Cortex of kidney (tissue), 1 donor: ENCODE measurements at places on chromosomes 11 and 22.

DNA sequence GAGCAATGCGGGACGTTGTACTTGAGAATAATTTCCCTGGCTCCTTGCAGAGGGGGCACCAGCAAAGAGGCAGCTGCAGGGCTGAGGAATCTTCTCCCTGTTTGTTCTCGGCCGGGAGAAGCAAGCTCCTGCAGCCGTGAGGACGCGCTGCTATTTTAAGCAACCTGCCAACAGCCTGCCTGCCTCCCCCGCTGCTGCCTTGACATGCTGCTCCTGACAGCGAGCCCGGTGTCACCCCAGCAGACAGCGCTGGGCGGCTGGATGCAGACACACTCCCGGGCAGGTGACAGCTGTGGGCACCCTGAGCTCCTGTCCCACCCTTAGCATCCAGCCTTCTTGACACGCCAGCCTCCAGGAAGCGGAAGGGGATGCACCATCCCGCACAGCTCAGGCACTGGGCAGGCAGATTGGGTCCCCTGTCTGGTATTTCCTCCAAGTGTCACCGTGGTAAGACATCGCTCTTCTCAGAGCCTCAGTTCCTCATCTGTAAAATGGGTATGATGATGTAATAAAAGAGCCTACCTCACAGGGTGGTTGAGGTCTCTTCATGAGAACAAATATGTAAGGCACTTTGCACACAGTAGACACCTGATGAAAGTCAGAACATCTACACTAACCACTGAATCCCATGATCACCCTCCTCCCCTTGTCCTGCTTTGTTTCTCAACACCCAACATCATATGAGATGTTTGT is 530.6 kb downstream of the MN1 start:
- DNase-seq, result no peak

GRCh38 chr11:121328967-121329679 is 36.6 kb downstream of the SC5D start:
- DNase-seq, result no peak

DNA sequence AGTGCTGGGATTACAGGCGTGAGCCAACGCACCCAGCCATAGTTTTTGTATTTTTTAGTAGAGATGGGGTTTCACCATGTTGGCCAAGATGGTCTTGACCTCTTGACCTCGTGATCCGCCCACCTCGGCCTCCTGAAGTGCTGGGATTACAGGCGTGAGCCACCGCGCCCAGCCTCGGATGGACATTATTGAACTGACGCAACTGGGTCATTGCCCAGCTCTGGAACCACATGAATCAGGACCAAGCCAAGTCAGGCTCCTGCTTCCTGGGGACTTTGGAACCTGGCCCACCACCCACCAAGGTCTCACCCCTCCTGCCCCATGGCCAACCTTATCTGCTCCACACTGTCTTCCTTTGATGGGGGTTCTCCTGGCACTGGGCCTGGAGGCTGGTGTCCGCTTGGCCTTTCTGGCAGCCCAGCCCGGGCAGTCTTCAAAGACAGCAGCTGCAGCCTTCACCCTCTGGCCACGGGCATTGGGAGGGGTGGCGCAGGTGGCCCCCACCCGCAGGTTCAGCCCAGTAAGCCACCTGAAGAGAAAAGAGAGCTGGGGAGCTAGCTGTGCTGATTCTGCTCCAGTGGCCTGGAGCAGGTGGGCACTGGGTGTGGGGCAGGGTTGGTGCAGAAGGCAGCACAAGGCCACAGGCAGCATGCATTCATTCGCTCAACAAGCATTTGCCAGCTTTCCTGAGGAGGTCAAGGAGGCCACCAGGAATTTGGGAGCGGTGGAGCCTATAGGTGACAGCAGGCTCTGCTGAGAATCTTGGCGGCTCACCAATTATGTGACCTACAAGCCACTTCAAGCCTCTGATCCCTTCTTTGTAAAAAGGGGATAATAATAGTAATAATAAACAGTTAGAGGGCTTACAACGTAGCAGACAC is 5.7 kb downstream of the CHADL start:
- DNase-seq, result no peak

DNA sequence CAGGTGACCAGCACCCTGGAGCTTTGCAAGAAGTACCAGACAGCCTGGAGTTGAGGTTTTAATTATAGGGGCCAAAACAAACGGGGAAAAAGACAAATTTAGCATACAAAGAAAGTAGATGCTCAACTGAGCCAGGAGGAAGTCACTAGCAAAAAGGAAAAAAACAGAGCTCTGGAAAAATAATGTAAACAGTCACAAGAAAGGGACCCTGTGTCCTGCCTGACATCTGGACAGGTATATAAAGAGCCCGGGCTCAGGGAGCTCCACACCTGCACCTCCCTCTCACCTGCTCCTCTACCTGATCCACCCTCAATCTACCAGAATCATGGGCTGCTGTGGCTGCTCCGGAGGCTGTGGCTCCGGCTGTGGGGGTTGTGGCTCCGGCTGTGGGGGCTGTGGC is at the start of gene KRTAP5-10:
KRTAP5-10 (plus strand) TSS at position 301 of the 400 bp plus-strand sequence; CDS start at position 326, 25 bp downstream.
- no peak for DNase-seq

GRCh38 chr11:15113381-15113780 is 1.3 kb upstream of the INSC start:
- DNase-seq, result no peak

DNA sequence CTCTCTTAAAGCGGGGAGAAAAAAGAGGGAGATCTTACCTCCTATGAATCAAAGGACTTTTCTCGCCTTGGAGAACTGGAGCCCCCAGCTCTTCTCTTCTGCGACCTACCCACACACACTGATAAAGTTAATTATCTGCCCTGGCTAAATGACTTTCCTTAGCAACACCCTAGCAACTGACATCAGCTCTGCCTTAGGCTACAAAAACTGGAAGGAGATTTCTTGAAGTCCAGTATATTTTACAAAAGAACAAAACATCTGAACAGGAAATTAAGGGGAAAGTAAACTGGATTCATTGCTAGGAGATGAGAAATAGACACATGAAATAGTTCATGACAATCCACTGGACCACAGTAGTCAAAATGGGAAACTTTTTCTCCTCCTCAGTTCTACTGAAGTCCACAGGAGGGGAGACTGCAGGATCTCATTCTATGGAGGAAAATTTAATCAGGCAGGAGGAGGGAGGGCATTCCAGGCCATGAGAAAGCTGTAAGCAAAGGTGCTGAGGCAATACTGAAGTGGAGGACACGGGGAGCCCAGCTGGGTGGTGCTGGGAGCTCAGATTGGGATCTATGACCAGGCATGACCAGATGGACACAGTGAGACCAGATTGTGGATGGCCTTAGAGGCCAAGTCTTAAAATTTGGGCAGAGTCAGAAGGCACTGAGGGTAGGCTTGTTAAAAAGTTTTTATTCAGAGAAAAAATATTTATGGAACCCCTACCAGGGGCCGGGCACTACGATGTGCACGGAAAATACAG is 3.7 kb upstream of the SPON1 start:
- no peak for DNase-seq

- no peak for DNase-seq
Observed at GRCh38 chr22:31148488-31148887, 8.2 kb upstream of the PLA2G3 start.

GRCh38 chr22:25492841-25493734 is 71.4 kb upstream of the GRK3 start:
- DNase-seq, result no peak

DNA sequence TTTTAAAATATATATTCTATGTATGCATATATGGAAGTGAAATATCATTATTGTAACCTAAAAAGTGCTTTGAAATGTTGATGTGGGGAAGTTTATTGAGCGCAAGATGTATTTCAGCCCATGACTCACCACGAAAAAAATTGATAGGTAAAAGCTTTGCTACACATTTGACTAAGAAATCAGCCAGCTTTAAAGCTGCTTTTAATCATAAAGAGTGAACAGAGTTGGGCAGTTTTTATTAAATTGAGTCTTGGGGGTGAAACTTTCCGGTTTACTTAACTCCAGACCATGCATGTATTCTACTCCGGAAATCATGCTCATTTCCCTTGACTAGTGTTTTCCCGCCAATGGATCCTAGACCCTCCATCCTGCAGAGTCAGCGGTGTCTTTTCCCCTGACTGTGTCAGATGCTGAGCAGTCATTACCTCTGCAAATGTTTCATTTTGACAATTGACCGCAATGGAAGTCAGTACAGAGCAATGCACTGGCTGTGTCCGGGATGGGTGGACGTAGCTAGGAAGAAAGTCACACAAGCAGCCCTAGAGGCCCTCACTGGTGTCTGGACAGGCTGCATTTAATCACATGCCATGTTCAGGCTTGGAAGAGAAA is 47.2 kb upstream of the MPEG1 start:
- DNase-seq, result no peak

DNA sequence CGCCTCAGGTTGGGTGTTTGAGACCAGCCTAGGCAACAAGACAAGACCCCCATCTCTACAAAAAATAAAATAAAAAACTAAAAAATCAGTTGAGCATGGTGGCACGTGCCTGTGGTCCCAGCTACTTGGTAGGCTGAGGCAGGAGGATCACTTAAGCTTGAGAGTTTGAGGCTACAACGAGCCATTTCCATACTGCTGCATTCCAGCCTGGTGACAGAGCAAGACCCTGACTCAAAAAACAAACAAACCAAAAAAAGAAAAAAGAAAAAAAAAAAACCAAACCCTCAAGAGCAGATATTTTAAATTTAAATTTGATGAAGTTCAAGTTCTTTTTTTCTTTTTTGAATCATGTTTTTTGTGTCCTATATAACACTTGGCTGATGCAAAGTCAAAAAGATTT is 7.2 kb upstream of the CCDC83 start:
- DNase-seq, result no peak
